Stromal cell of bone marrow (primary cell): ENCODE measurements at places on chromosomes 4 and X.

DNA sequence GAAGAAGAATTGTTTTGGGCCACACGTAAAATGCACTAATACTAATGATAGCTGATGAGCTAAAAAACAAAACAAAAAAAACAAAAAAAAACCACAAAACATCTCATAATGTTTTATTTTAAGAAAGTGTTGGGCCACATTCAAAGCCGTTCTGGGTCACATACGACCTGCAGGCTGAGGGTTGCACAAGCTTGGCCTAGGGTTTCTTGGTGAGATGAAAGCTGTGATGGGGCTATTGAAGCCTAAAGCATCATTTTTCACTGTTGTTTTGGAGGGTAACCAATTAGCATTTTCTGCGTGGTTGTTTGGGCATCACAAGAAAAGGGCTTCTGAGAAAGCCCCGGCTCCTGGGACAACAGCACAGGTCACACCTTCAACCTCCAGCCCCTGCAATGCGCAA, 42.5 kb upstream of the ZNF157 start:
- no peak for DNase-seq

DNA sequence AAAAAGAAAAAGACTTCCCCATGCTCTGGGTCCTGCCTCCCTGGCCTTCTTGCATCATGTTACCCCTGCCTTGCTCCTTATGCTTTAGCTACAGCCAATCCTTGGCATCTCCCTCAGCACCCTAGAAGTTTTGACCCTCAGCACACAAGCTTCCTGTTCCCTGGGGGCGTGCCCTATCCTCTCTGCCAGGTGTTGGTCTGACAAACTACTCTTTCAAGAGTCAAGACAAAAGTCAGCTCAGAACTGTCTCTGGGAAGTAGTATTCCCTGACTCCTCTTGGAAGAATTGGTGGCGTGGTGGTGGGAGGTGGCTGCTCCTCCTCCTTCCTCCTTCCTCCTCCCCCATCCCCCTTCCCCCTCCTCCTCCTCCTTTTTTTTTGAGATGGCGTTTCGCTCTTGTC, 41.0 kb downstream of the PRPS1 start:
- DNase-seq: no peak

DNA sequence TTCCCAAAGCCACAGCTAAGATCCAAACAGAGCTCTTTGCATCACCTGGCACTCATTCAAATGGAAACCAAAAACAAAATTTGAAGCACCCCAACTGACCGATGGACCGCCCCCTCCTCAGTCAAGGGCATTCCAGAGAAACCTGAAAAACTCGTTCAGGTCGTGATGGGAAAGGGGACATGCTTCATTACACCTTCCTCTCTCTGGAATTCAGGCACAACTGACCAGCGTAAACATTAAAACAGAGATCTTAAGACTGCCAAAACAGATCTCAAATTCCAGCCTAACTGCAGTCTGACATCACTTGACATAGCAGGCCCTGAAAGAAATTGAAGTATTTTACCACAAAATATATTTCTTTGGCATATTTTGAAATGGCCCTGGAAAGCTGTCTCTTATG, 28.5 kb downstream of the PTTG2 start:
- DNase-seq: no peak

GRCh38 chr4:21884615-21885014, 64.0 kb downstream of the KCNIP4 start:
- DNase-seq: no peak

DNA sequence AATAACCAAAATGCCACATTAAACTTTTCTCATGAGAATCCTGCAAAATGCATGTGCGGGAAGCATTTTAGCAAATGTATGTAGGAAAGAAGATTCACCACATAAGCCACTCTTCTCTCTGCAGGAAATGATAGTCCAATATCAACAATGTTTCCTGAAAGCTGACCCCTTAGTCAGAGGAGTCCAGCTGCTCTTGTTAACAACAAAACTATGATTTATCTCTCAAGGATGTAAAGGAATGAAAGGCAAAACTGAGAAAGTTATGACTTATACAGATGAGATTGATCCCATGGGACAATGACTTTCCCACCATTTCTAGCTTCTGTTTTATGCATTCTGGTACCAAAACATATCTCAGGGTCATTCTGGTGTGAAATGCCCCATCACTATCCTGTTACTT, 125.0 kb upstream of the EDNRA start:
- peak; percentile 87 for DNase-seq

GRCh38 chr4:72951628-72952027, 117.9 kb downstream of the COX18 start:
- no peak for DNase-seq

DNA sequence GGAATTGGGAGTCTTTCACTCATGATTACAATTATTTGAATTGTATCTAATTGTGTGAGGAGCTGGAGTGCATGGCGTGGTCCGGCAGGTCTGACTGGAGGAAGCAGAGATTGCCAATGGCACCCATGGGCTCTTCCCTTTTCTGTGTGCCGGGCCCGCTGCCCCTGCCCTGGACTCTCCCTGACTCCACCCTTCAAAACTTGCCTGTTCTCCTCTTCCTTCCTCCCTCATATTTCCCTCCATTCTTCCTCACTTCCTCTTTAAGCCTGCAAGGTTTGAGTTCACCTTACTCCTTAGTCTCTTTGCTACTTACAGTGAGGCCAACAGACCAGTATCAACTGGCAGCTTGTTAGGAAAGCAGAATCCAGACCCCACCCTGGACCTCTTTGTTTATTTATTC, 6.5 kb upstream of the STBD1 start:
- no peak for DNase-seq
